T-helper 1 cell (primary cell): ENCODE measurements at places on chromosomes 11 and 22.

DNA sequence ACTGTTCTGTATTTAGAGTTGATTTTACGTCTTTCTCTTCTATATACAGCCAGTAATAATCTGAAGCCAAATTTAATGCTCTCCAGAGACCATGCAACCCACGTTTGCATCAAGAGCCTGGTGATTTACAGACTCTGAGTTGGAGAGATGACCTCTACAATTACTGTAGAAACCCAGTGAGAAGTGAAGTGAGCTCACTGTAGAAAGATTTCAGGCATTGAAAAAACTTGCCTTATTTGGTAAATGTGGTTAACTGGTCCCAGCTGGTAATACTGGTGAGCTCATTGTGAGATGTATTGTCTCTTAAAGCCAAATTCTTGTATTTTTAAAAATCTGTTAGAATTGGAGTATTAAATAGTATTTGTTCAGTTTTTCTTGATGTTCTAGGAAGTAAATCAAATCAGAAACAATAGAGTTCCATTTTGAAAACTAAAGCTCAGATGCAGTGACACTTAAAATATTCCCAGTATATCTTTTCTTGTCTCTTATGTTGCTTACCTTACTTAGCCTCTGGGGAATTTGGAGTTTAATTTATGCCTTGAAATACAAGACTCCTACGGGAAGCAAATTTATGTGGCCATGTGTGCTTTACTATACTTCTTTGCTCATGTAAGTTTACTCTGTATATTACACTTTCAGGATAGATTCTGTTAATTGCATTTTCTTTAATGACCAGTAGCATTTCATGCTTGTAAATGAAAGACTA is 189.9 kb downstream of the ARHGAP42 start:
- no peak for DNase-seq

GRCh38 chr11:35336726-35337125 is 82.6 kb downstream of the SLC1A2 start:
- DNase-seq = no peak

- no peak for DNase-seq
Observed at GRCh38 chr11:4466131-4466870, 16.1 kb upstream of the OR52K1 start.

- DNase-seq = no peak
Observed at GRCh38 chr11:22543261-22543660, 82.4 kb downstream of the FANCF start.

GRCh38 chr11:58097437-58097836 is 27.9 kb downstream of the OR9I1 start:
- no peak for DNase-seq

DNA sequence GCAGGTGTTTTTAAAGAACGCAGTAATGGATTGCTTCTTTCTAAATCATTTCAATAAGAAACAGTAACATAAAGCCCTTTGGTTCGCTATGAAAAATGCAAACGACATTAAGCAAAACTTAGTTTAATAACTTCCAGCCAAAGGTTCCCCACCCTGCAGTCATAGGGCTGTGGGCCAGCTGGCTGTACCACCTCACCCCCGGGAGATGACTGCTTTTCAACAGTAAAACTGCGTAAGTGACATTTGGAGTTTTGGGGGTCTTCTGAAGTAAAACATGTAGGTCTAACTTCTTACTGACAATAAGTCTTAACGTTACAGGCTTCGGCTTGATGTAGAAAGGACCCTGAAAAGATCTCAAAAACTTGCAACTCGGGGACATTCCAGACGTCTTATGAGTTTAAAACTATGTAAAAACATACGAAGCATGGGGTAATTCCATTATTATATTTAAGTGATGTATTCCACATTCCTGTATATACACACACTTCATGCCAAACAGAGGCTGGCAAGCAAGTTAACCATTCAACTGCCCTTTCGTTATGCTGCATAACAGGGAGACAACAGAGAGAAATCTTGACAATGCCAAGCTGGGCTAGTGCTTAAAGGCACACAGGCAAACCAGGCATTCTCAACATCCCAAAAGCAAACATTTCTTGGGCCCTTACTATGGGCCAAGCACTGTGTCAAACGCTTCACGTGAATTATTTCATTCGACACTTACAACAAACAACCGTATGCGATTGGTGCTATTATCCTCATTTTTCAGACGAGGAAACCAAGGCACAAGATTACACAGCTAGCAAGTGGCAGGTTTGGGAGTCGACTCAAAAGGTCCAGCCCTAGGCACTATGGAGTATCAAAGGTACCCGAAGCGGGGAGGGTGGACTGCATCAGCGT is 1.2 kb downstream of the MRTFA start:
- DNase-seq = no peak

DNA sequence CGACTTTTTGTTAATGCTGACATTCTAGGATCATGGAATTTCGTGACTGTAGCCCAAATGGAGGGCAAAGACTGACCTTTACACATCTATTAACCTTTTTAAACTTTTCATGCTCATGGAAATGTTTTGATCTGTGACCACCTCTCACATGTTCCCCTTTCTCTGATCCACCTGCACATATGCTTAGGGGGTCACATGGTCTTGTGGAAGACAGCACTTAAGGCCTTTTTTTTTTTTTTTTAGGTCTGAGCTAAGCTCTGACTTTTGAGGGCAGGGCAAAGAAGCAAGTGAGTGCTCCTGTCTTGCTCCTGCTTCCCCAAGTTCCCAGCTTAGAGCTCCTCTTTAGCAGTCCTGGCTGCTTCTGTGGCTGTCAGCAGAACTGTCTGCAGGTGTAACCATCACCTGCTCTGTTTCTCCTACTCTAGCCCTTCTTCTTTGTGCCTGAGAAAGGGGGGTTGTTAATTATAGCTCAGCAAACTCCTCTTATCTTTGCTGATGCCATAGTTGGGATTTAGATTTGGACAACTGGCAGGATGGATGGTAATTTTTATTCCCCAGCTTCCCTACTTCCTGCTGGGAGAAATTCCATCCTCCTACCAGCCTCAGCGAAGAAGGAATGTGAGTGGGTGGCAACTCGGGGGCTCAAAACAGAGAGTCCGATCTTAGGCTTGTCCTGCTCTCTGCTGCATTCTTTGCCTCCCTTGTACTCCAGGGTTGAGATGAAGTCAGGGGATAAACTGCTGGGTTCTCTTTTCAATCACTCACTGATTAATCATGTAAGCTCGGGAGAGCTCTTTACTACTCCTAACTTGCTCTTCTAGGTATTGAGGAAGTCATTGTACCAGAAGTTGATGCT is 64.4 kb downstream of the GRAMD1B start:
- no peak for DNase-seq

DNA sequence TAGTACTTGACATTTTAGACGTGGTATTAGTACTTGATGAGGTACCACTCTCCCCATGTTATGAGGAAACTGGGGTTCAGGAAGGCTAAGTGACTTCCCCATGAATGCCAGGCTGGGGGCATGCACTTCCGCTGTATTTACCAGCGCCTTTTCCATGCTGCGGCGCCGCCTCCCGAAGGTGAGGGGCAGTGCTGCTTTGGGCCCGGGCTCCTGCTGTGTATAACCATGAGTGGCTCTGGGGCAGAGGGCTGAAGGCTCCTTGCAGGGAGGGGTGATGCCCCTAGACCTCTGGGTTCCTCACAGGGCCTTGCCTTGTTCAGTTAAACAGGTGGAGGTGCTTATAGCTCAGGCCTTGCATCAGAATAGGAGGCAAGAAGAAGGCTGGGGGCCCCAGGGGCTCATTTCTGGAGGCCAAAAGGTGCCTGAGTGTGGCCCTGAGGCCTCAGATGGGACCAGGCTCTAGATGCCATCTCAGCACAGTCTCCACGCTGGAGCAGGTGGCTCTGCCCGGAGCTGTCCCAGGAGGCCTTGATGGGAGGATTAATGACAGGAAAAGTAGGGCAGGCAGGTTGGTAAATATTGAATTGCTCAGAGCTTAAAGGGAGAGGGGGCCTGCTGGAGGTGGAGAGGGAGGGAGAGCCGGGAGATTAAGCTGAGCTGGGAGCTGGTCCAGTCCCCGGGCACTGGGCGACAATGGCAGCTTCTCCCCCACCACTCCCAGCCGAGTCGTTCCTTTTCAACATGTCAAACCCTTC is 129.6 kb downstream of the CEP164 start:
- no peak for DNase-seq

- no peak for DNase-seq
Observed at GRCh38 chr11:74756571-74756970, 7.9 kb downstream of the RNF169 start.

GRCh38 chr11:47534704-47535251 is 18.2 kb downstream of the CELF1 start:
- DNase-seq = no peak

DNA sequence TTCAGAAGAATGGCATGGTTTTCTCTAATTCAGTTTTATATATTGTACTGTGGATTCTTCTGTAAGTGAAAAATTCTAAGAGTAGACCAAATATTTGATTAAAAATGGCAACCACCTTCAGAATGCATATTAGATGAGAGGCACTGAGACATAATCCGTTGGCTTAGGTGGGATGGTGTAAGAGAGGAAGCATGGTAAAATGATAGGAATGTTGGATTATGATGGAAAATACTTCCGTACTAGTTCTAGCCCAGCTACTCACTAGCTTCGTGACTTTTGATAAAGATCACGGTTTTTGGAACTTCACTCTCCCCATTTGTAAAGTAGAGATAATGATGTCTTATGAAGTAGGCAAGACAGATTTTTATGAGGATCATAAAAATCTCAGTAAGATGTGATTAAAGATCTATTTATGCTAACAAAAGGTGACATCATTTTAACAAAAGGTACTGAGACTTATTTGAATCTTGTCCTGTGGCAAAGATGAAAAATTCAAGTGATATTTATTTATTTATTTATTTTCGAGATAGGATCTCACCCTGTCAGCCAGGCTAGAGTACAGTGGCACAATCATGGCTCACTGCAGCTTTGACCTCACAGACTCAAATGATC is 37.5 kb downstream of the UVRAG start:
- DNase-seq = no peak
